Lung microvascular endothelial cell (primary cell): ENCODE measurements at places on chromosomes 3 and 15. TPM values are rescaled to one million over a fixed set of nuclear protein-coding genes. Genes with fewer than 3 reads are reported as not detected.
A peak's percentile ranks its signal among the peaks of the same experiment; 100 is the strongest.

- DNase-seq, result no peak
Observed at GRCh38 chr3:178195824-178196223, 340.4 kb upstream of the KCNMB2 start.

GRCh38 chr3:151430821-151431484, 29.9 kb downstream of the IGSF10 start:
- no peak for DNase-seq

GRCh38 chr3:19547665-19548464, 386.2 kb downstream of the EFHB start:
- DNase-seq, result no peak

GRCh38 chr15:96187341-96188305, 142.9 kb upstream of the NR2F2 start:
- no peak for DNase-seq

DNA sequence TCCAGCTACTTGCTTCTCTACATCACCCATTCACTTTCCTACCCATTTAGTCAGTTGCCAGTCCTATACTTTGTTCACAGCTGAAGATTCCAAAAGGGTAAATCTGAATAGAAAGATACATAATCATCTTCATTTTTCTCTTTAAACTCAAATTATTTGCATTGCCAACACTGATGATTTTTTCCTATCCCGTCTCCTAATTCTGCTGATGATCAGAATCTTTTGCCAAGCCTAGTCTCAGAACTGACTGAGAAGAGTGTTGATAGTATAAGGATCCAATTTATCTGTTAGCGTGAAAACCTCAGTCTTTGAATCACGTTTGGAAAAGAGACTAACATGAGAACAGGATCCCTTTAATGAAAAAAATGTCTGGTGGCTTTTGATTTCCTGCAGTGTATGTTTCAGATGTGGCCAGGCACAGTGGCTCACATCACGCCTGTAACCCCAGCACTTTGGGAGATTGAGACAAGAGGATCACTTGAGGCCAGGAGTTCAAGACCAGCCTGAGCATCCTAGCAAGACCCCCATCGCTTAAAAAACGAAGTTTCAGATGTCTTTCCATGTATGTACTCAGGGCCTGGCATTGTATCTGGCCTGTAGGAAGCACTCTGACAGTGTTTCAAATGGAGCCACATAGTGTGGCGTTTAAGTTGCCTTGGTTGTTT, 169.4 kb downstream of the KLHL25 start:
- no peak for DNase-seq

DNA sequence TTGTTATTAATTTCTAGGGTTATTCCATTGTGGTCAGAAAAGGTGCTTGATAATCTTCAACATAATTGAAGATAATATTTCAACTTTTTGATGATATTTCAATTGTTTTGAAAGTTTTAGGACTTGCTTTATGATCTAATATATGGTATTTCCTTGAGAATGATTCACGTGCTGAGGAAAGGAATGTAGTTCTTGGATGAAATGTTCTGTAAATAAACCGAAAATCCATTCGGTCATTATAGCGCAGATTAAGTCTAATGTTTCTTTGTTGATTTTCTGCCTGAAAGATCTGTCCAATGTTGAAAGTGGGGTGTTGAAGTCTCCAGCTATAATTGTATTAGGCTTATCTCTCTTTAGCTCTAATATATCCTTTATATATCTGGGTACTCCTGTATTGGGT, 617.5 kb upstream of the NECTIN3 start:
- DNase-seq, result no peak

DNA sequence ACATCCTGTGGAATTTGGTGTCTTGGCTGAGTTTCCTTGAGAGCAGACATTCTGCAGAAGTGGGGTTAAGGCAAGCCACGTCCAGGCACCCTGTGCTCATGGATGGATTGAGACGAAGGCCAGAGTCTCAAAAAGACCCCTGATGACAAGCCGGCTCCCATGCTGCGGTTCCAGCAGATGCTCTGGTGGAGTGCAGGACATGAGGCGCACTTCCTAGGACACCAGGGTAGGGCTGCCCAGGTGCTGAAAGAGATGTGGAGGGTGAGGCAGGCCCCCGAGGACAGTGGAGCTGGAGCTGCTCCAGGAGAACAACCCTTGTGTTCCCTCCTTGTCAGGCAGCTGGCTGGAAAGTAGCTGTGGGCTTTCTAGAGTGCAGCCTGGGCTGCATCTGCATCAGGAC, 81.0 kb downstream of the ASB7 start:
- no peak for DNase-seq

- DNase-seq, result peak; percentile 98
Observed at GRCh38 chr3:171860830-171861535, 17.8 kb downstream of the TMEM212 start.

DNA sequence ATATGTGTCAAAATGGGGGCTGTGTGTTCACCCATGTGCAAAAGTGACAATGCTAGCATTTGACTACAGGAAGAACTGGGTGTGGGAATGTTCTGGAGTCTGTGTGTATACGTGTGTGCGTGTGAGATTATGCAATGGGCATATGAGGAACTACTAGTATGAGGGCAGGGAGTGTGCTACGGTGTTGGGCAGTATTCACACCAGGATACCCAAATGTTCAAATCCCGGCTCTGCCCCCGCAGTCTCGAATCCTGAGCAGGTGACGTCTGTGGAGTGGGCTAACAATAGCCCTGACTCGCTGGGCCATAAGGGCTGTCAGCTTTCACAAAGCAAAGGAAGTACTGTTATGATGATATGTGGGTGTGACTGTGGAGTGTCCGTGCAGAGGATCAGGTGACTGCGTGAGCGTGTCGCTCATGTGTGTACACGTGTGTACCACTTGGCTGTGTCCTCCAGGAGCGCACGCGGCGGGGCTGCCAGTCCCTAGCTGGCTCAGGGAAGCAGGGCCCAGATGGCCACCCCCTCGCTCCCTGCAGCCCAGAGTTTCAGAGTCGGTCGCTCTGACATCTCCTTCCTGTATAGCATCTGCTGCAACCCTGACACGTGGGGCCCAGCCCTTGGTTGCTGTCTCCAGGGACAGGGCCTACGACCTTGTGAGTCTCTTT, 27.2 kb downstream of the IQSEC1 start:
- DNase-seq, result peak; percentile 24

GRCh38 chr15:29736744-29737020, 85.6 kb downstream of the TJP1 start:
- DNase-seq, result peak; percentile 60

DNA sequence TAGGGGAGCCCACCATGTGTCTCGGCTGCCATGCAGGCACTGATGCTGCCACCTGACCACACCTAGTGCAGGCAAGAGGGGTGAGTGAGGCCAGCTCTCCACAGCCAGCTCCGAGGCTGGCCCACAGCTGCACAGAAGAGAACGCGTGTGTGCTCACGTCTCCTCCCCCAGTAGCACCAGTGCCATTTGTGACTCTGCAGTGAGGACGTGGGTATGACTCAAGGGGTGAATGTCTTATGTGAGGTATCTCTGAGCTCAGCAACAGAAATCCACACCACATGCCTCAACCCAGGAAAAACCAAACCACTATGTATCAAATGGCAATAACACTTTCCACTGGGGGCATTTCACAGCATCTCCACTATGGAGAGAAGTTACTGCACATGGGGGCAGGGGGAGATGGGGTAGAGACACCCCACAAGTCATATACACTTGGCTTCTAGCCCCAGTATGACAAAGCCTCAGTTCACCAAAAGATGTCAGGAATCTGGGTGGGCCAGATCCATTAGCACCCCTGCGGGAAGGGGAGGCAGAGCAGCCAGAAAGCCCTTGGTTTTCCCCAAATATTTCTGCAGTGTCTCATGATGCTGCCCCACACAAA, 87.6 kb downstream of the LRIG1 start:
- DNase-seq, result no peak

DNA sequence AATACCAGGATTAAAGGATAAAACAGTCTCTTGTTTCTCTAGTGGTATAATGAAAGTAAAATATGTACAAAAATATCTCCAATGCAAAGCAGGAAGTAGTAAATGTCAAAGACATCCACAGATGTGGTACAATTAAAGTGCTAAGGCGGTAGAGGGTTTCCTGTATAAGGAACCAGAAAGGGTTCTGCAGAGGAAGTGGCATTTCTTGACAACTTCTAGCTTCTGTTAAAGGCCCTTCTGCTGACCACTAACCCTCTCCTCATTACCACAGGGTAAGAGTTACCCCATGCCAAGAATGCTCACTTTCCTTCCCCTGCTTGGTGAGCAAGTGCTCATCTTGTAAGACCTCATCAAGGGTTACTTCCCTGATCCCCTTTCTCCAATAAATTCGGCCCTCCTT, 883.6 kb upstream of the NR2F2 start:
- DNase-seq, result peak; percentile 65

GRCh38 chr3:94049267-94049666, 13.4 kb downstream of the DHFR2 start:
- no peak for DNase-seq

Gene CTXND1
- total RNA-seq, result not detected in 2 replicates

Gene CELF6
- 0.20 TPM in 1 of 2 replicates, not detected in the other for total RNA-seq

Gene DUOXA2
- total RNA-seq, result not detected in 2 replicates

Gene SPATA12
- 0.44 TPM in 1 of 2 replicates, not detected in the other for total RNA-seq

Gene MST1R
- under 0.01 and 0.22 TPM in 2 replicates for total RNA-seq
